ENCODE measurements at places on chromosomes 3 and 15.

DNA sequence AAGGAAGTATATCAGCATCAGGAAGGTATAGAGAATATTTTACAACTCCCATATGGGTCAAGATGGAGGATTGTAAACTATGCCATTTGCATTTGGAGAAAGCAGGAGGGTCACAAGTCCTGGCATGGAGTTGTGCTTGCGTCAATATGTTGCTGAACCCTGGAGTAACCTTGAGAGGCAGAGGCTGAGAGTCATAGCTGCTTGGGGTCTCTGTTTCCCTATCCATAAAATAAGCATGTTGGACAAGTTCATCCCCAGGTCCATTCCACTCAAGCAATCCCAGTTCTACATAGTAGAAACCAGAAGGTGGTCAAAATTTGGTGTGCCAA is 273.6 kb downstream of the MECOM start:
- DNase-seq = no peak

DNA sequence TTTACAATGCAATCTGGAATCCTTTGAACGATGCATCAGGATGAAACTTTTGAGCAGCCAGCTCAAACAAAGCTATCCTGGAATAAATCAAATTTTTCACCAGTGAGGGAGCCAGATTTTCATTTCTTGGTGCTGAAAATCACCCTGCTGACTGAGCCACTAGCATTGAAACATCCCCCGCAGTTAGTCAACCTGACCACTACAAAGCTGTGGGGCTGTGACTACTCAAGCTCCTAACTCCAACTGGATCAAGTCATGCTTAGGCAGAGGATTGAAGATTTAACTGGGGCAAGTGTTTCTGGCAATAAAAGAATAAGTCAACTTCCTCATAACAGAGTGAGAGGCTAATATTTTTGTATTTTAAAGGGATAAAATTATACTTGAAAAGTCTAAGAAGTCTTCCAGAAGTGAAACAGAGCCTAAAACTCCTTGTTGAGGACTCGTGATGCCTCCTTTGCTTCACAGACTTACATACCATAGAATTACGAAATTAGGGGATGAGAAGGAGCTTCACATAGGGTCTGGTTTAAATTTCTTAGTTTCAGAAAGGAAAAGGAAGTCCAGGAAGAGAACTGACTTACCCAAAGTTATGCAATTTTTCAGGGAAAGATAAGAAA is 177.8 kb downstream of the SERPINI1 start:
- no peak for DNase-seq

DNA sequence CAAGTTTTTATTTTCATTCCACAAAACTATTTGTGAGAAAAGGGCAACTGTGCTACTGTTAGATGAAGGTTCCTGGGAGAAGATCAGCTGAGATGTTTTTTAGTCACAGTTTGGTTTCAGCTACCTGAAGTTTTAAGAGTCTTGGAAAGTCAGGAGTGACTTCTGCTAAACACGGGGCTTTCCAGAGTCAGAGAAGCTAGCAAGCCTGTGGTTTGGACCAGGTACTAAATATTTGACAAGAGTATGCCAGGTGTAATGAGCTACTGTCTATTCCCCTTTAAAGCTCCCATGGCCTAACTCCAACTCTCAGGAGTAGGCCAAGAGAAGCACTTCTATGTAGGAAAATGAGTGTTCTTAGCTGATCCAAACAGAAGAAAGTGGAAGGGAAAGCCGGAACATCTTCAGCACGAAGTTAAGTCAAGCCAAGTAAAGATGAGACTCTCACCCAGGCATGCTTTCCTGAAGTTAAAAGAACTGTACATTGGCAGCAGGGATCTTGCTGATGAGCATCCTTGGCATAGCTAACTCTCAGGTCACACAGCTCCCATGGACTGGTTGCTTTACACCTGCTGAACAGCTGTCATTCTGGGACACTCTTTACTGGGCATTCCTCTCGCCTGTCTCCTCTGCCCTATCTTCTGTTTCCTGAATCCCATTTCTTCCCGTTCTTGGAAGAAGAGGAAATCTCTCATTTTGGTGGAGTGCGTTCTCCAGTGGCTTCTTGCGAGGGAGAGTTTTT is 22.5 kb downstream of the TM4SF18 start:
- no peak for DNase-seq

- no peak for DNase-seq
Observed at GRCh38 chr15:85000937-85001336, 19.3 kb downstream of the PDE8A start.

GRCh38 chr3:16587681-16588060 is 17.6 kb downstream of the DAZL start:
- no peak for DNase-seq

DNA sequence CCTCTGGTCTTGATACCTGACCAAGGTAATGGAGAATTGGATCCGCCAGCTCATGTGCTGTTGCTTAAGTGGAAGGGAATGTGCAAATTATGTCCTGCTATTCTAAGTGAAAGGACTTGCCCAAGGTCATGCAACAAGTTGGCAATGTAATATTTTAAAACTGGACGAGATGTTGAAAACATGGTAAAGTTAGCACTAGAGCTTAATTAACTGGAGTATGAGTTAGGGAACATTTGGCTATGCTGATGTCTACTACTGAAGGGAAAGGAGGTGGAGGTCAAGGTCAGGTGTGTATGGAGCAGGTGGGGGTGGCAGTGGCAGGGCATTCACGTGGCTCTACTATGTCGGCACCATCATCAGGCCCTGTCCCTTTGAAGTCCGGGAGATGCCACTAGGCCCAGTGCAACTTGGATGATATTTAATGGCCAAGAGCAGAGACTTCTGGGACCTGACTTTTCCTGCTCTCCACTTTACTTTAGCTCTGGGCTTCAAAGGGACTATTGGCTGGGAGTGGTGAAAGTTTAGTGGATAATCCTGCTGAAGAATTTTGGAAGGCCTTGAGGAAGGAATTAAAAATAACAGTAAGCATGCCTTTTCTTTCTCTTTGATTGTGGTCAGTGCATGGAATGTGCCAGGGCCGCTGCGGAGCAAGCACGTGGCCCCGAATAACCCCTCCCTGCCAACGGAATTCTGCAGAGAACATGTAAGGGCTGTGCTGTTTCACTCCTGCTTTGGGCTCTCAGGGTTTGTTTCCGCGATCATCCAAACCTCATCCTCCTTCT is 14.9 kb downstream of the SMAD3 start:
- DNase-seq = no peak

- DNase-seq = no peak
Observed at GRCh38 chr3:117266806-117267205, 557.2 kb downstream of the TUSC7 start.

GRCh38 chr3:8665407-8665896 is 20.9 kb upstream of the SSUH2 start:
- no peak for DNase-seq

DNA sequence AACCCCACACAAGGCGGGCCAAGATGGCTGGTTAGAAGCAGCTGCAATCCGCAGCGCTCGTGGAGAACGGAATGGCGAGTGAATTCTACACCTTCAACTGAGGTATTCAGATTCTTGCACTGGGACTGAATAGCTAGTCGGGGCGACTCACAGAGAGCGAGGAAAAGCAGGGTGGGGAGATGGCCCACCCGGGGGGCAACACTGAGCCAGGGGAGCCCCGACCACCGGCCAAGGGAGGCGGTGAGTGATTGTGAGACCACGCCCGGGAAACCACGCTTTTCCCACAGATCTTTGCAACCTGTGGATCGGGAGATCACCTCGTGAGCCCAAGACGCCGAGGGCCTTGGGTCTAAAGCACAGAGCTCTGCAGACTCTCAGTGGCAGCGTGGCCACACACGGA is 28.3 kb downstream of the GNB5 start:
- DNase-seq = no peak

- no peak for DNase-seq
Observed at GRCh38 chr3:47491777-47492176, 16.0 kb upstream of the SCAP start.

GRCh38 chr3:157113832-157114505 is 46.0 kb downstream of the CCNL1 start:
- no peak for DNase-seq

DNA sequence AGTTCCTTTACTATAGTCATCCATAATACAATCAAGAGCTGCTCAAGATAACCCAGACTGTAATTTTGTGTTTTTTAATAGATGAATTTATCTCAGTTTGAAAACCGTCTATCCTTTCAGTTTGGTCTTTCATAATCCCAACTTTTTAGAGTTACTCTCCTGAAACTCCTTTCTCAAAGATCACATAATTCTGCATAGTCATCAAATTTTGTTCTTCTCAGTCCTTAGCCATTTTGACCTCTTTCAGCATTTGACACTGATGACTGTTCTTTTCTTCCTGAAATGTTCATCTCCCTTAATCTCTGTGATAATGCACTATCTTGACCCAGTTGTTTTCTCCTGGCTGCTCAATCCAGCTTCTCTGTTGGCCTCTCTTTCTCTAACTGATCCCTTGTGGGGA is 47.5 kb upstream of the RAD51 start:
- DNase-seq = no peak

DNA sequence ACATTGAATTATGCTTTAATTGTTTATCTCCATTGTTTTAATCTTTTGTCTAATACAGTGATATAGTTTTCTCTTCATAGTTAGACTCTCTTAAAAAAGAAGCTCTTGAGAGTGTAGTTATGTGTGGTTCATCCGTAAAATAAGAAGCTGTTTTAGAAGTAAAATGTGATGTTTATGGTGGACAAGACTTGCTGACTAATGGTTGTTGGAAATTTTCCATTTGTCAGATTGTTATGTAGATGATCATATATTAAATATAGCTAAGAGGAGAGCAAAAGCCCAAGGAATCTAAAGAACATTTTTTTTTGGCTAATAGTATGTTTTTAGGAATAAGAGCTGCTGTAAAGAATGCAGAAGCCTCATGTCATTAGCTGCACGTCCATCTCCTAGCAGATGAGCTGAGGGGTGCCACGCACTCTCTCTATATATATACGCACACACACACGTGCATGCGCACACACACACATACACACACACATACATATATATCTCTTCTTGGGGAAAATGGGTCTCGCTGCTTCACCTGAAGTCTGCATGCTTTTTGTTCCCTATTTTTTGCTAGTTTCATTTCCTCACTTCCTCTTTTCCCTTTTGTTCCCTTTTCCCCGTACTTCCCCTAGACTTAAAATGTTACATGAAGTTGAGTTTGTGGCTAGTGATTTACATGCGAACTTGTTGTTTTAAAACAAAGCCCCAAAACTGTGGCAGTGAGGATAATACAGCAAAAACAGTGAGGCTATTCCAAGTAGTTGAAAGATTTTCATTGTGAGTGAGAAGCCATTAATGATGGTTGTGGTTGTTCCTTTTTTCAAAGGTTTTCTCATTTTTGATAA is 107.8 kb downstream of the MBNL1 start:
- DNase-seq = no peak

- DNase-seq = no peak
Observed at GRCh38 chr3:181933052-181933618, 221.4 kb downstream of the SOX2 start.

- no peak for DNase-seq
Observed at GRCh38 chr3:186060222-186060621, 48.7 kb downstream of the ETV5 start.

DNA sequence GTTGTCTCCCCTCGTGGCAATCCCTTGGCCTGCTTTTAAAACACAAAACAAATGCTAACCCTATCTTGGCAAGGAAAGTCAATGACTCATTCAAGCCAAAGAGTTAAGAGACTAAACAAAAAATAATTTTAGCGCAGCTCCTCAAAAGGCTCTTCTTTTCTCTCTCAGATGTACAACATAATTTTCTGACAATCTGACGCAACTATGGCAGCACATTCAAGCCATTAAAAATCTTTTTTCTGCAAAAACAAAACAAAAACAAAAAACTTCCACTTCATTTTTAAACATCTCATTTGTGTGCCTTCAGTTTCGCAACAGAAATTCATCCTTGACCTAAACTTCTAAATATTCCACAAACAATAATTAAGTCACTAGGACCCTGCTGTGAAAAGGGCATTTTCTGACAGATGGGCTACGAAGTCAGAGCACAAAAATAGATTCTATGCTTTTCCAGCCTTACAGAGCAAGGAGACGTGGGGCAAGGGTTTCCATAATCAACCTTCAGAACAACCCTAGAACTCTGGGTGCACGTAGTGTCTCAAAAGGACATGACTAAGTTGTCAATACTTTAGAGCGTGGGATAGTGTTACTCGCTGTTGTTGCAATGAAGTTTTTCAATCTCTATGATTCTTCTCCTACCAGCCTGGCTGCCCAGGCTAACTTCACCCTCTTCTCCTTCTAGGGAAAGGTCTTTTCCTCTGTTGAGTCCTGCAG is 84.3 kb downstream of the MB21D2 start:
- DNase-seq = no peak

DNA sequence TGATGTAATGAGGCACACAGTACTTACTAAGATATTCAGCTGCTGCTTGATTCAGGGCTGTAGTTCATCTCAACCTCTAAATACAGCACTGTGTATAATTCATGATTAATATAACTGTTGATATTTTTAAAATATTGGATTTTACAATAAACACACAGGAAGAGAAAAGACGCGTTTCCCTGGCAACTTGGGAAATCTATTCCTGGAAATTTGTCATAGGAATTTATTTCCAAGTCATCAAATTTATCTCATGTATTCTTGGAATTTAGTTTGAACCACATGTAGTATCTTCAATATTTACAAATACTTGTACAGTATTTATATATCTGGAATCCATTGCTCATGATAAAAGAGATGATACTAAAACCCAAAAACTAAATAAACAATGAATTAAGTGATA is 30.6 kb downstream of the EPHA3 start:
- DNase-seq = no peak

- no peak for DNase-seq
Observed at GRCh38 chr3:178385280-178385952, 150.8 kb upstream of the KCNMB2 start.

GRCh38 chr3:53994986-53995603 is 103.4 kb upstream of the SELENOK start:
- no peak for DNase-seq

DNA sequence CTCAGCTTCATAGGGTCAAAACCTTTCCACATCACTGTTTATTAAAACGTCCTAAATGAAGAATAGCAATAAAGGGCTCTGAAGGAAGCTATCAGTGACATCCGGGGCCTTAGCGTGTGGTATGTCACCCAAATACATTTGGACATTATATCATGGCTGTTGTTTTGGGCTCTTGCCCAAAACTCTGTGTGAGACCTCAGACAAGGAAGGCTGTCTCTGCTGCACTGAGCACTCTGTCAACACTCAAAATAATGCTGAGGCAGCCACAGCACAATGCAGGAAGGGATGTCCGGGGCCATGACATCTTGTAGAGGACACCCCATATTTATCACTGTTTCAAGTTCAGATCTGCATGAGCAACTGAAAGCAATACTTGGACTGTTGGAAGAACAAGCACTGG is 293.8 kb upstream of the WNT5A start:
- DNase-seq = no peak

- DNase-seq = no peak
Observed at GRCh38 chr3:147119989-147120388, 286.4 kb downstream of the ZIC4 start.

DNA sequence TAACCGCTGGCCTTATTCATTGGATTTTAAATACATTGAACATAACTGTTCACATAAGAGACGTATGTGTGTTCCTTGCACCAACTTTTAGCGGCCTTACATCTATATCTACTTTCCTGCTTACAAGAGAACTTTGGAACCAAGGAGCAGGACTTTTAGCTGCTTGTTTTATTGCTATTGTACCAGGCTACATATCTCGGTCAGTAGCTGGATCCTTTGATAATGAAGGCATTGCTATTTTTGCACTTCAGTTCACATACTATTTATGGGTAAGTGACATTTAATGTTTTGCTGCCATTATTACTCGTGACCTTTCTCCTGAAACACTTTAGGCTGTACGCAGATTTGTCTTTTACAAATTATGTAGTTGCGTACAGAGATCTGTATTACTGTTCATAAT is 47.1 kb downstream of the STT3B start:
- DNase-seq = no peak
